Left kidney (tissue), 8 donors: ENCODE measurements at places on chromosomes 5 and 9. TPM values are rescaled to one million over a fixed set of nuclear protein-coding genes. Genes with fewer than 3 reads are reported as not detected.

DNA sequence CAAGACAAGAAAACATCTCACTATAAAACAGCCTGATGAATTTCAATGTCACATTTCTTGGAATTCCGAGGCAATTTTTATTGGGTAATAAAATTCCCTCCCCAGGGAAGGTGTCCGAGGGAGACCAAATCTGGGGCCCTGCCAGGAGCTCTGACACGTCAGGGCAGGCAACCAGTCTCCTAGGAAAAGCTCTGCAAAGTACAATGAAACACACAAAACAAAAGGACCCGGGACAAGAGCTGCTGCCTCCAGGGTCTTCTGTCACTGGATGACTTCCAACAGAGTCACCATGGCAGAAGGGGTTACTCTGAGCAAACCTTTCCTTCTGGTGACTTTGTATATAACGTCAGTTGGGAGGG is 50.8 kb downstream of the SAXO1 start:
- no peak for DNase-seq

- no peak for DNase-seq
Observed at GRCh38 chr5:7329712-7330111, 66.2 kb upstream of the ADCY2 start.

- DNase-seq = no peak
Observed at GRCh38 chr5:32713770-32714381, 2.8 kb downstream of the NPR3 start.

DNA sequence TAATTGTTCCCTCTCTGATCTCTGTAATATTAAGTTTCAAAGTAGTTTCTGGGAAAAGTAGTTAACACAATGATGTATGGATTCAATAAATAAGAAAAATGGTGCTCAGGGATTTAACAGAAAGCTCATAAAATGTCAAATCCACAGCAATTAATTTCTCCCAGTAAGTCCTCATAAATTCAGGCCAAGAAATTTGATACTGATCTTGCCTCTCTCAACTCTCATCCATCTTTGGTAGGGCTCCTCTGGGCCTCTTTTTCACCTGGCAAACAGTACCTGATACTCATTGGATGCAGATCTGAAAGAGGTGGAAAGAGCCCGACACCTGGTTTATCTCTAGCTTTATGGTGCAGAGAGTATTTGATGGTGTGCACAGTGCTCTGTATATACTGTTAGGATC is 106.1 kb downstream of the STK32A start:
- DNase-seq = peak; percentile 44

GRCh38 chr5:32508806-32509805 is 64.6 kb upstream of the ZFR start:
- no peak for DNase-seq

- no peak for DNase-seq
Observed at GRCh38 chr5:15807248-15807647, 307.3 kb downstream of the FBXL7 start.

GRCh38 chr5:125258615-125259014 is 512.2 kb upstream of the ZNF608 start:
- no peak for DNase-seq

GRCh38 chr9:136943291-136944211 is 987 bp downstream of the FBXW5 start:
- no peak for DNase-seq

DNA sequence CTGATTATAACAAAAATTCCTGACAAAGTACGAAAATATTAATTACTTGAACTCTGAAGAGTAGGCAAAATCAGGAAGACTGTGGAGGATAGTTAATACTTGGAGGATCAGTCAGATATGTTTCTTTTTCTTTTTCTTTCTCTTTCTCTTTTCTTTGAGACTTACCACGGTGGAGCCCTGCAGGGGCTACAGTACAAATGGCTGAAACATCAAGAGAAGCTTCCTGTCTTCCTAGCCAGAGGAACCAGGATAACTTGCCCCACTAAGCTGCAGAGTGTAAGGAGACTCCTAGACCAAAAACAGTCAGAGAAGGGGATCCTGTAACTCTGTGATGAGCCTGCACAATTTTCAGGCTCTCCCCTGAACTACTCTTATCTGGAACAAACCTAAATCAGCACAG is 324.6 kb upstream of the TYRP1 start:
- no peak for DNase-seq

DNA sequence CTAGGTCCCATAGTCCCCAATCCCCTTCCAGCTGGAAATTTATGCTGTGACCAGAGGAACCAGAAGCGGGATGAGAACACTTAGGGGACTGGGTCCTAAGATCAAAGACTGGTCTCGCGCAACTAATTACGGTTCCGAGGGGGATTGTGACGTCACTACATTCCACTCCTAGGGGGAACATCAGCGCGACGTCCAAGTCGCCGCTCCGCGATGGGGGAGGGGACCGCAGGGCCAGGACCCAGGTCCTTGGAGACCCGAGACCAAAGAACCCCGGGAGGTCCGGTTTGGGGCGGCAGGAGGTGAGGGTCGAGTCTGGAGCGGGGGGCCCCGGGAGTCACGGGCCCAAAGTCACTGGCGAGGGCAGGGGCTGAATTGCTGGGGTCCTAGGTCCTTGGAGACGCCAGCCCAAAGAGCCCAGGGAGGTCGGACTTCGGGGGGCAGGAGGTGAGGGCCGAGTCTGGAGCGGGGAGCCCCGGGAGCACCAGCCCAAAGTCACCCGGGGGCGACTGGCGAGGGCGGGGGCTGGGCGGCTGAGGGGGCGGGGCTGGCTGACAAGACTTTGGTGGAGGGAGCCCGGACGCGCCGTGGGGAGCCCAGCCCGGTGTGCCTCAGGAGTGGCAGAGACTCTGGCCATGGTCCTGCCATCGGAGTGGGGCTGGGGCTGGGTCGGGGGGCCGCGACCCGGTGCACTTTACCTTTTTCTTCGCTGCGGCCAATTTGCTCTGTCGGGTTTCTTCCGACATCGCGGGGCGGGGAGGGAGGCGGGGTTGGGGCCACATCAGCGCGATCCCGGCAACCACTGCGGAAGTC is at the start of gene GOLGA2:
Gene GOLGA2, minus strand, starts transcription at position 810 of the 810 bp plus-strand sequence. Its CDS starts 31 bp downstream, at position 779.
- DNase-seq = no peak

GRCh38 chr9:135098400-135099105 is 11.1 kb downstream of the OLFM1 start:
- peak; percentile 74 for DNase-seq

GRCh38 chr9:134002796-134003195 is 10.7 kb upstream of the VAV2 start:
- DNase-seq = no peak

GRCh38 chr9:134381671-134382516 is 55.6 kb downstream of the RXRA start:
- DNase-seq = no peak

GRCh38 chr5:59582746-59583145 is 310.8 kb downstream of the PDE4D start:
- DNase-seq = no peak

The DOCK2 gene
- polyA plus RNA-seq = 2.6 TPM

The RUFY1 gene
- polyA plus RNA-seq = 99.4 TPM

The DIPK1B gene
- polyA plus RNA-seq = 27.6 TPM

The OBP2B gene
- not detected for polyA plus RNA-seq

The TMEM252 gene
- 7.7 TPM for polyA plus RNA-seq
